ENCODE measurements at places on chromosomes 5 and 9.

DNA sequence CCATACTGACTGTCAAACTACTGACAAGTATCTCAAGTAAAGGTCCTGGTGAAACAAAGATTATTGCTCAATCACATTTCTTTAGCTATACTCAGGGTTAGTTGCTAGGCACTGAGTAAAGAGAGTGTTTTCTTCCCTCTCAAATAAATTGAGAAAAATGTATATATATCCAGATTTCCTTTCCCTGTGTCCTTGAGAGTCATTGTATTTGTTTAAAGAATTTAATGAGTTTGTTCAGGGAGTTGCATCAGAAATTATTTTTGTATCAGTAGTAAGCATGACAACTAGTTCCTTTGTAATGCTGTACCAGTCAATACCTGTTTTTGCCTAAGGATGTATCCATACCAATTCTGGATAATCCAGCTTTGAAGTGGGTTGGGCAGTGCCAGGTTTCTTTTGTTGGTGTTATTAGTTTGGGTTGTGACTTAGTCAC, 3.2 kb upstream of the ANKHD1 start:
- DNase-seq = no peak

DNA sequence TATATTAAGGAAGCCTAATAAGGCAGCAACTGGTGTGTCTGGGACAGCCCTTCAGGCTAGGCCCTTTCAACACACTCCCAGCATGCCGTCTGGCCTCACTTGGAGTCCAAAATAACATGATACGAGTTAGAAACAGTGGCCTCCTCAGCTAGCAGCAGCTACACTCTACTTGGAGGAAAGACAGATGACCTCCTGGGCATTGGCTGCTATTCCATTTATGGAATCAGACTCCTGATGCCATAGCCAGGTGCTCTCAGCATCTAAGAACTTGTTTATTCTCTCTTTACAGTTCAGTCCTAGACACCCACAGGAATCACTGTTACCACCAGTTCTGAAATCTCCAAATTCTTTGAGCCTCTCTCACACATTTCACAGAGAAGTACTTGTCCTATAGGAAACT, 31.8 kb downstream of the RUSC2 start:
- DNase-seq = no peak

DNA sequence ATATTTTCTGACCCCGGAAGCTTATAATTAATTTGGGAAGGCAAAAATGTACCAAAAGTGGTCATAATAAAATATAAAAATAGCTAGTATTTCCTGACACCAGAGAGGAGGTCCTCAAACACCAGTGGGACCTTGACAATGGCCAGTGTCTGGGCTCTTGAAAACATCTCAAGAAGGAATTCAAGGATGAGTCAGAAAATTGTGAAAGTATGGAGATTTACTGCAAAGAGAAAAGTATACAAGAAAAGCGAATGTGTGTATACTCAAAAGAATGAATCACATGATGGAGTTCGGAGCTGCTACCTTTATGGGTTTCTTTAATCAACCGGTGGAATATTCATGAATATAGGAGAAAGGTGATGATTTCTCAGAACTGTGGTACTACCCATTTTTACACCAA, 1709.0 kb upstream of the WWC1 start:
- no peak for DNase-seq

- DNase-seq = no peak
These were observed 96.6 kb downstream of the UBAP2 start for GRCh38 chr9:33952066-33952465.
